Naive thymus-derived CD8-positive, alpha-beta T cell (primary cell): ENCODE measurements at places on chromosomes 16 and 17.

- no peak for DNase-seq
Measured at GRCh38 chr17:57445772-57446472, 189.6 kb downstream of the MSI2 start.

GRCh38 chr16:28063591-28064061, at the start of gene GSG1L:
GSG1L (minus strand) TSS chr16:28063714; CDS start chr16:28063424, 290 bp downstream.
- DNase-seq, result no peak

DNA sequence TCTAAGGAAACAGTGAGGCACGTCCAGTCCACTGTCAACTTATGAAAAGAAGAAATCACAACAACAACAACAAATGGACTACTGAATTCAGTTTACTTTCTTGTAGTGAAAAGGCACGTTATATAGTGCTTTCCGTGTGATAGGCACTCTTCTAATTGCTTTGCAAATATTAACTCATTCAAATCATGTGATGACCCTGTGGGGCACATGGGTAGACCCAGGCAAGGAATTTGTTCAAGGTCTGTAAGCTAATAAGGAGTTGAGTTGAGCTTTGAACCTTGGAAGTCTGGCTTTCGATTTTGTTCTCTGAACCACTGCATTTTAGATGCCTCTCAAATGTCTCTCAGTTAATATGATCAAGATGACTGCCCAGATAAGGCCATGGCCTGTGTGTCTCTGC, 295.1 kb upstream of the RBFOX1 start:
- no peak for DNase-seq

DNA sequence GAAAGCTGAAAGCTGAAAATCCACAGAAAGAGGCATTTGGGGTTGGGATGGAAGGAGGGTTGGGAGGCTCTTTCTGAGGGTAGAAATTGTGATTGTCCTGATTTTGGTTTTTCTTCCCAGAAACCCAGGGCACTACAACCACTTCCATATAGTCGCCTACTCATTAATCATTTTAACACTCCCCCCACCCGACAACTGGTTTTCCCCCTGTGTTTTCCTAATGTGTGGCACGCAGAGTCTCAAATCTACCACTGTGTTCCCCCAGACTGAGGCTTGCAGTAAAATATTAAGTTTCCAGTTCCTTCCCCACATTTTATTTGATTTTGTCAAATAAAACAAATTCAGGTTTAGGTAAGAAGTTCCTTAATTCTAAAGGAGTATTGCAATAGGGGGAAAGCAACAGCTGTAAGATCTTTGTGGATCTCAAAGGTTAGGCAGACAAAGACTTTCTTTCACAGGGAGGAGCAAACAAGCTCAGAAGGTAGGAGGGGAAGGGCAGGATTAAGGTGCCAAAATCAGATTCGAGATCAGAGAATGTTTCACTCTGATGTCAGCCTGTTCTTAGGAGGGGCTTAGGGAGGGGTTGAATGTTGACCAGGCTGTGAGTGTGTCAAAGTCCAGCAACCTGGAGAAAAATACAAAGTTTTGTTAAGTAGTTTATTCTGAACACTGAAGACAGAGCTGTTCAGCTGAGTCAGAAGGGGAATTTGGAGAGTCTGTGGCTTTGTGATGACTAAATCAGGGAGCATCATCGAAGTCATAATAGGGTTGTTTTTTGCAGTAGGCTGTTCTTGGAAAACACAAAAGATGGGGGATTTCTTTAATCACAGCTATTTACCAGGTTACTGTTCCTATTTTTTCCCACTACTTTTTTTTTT, 3.6 kb downstream of the ZNF267 start:
- DNase-seq, result no peak

DNA sequence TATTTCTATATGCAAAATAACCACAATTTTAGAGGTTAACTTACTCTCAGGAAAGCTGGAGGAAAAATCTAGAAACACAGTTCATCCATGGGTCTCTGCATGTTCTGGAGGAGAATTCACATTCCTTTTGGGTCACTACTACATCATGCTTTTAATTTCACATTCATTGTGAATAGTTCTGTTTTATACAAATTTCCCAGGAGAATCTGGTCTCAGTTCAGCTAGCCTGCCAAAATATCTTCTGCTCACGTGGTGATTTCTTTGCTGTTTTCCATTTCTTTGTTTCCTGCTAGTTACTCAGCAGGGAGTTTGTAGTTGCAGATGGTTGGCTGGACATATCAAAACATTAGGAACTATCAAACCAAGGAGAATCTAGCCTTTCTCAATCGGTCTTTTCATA, at the start of gene ABCA9:
Gene ABCA9, minus strand, starts transcription at position 106 of the 400 bp plus-strand sequence. CDS start 9,801 bp downstream, outside the sequence.
- DNase-seq, result no peak

- DNase-seq, result no peak
Measured at GRCh38 chr16:48099455-48099854, 56.3 kb downstream of the ABCC12 start.

DNA sequence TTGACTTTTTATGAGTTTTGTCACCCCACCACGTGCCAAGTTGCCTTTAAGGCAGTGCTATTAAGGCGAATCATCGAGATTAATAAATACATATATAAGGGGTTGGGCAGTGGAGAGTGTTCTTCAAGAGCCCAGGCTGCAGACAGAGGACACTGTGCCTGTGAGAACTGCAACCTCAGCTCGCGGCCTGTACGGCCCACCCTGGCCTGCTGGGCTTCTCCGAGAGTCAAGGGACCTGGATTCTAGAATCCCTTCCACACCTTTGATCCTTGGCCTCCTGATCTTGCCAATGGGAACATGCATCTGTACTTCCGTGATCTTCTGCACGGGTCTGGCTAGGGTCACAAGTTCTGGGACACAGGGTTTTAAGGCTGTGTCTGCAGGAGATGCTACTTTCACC, 54.5 kb downstream of the IRX5 start:
- no peak for DNase-seq

DNA sequence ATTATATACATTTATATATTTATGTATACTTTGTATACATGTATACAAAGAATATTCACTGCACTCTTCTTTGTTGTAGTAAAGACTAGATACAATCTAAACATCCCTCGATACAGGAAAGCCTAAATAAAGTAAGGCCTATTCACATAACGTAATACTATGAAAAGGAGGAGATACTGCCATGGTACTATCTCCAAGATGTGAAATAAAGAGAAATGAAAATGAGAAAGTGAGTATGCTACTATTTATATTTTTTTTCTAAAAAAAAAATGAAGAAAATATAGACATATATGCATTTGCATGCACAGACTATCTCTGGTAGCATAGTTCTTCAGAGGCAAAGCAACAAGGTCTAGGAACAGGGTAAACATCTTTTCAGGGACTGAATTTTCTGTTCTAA, 19.4 kb downstream of the CFDP1 start:
- DNase-seq, result no peak

GRCh38 chr17:73503560-73503959, 140.7 kb downstream of the SDK2 start:
- DNase-seq, result no peak

DNA sequence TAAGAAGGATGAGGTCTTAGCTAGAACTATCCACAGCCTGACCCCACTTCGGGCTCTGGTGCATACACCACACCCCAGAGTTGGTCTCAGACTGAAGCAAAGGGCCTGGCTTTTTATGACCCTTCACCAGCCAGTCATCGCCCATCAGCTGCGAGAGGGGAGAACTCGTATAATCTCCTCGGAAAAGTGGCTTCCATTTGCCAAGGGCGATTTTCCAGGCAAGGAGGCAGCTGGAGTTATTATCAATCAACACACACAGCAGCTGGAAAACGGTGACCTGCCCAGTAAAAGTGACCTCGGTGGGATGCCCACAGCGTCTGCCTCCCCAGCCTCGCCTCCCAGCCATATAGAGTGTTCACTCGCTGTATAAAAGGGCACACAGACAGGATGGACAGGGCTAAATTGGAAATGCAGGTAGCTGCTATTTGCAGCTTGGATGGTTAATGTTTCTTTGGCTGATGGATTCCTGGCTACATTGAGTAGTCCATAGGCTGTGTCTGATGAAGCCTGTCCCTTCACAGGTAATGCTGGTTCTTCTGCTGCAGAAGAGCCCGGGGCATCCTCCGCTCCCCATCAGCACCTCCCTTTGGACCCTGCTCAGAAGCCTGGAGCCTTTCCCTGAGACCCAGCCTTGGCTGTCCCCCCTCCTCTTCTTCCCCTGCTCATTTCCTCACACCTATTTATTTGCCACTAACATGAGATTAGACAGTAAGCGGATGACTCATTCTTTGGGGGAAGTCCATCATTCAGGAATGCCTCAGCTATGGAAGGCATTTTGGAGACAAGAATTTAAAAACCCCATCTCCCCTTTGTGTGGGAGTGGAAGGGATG, 45.7 kb downstream of the TMEM186 start:
- DNase-seq, result no peak

DNA sequence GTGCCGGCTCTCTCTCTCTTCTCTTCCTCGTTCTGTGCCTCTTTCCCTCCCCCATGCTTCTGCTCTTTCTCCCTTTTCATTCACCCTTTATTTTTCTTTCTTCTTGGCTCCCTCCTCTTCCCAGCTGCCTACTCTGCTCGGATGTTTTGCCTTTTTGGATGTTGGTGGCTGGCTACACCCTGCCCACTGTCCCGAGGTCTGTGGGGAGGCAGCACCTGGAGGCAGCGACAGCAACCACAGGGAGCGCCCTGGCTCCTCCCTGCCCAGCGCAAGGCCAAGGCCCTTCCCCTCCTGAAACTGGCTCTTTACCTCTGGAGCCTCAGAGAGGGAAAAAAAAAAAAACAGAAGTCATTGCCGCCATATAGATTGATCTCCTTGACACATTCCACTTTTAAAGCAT, 20.0 kb downstream of the CLUAP1 start:
- no peak for DNase-seq

DNA sequence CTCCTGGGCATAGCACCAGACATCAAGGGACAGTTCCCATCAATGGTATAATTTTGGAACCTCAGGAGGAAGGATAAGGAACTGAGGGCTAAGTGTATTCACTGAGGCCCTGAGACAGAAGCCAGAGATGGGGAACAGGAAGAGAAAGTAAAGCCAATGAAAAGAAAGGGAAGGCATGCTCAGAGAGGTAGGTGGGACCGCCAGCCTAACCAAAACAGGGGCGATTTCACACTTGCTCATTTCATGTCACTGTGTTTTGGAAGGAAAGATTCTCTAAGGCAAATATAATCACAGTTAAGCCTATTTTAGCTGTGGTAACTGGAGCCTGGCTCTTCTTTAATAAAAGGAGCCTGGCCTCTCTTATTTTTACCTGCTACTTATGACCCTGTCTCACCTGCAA, 411.1 kb downstream of the CDH13 start:
- DNase-seq, result no peak

GRCh38 chr17:31499771-31500554, 108.5 kb downstream of the RAB11FIP4 start:
- no peak for DNase-seq

GRCh38 chr17:22435231-22435974, 743.1 kb downstream of the KCNJ18 start:
- no peak for DNase-seq

DNA sequence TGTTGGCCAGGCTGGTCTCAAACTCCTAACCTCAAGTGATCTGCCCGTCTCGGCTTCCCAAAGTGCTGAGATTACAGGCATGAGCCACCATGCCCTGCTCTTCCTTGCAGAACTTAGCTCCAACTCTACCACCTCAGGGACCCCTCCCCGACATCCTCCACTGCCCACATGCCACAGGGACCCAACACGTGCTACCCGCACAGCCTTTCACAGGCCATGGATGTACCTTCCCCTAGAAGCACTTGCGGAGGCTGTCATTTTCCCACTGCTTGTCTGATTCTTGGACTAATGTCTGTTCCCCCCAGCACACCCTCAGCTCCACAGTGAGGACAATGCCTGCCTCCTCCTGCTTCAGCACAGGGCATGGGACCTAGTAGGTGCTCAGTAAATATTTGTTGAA, 147.4 kb downstream of the ZNF423 start:
- DNase-seq, result no peak

DNA sequence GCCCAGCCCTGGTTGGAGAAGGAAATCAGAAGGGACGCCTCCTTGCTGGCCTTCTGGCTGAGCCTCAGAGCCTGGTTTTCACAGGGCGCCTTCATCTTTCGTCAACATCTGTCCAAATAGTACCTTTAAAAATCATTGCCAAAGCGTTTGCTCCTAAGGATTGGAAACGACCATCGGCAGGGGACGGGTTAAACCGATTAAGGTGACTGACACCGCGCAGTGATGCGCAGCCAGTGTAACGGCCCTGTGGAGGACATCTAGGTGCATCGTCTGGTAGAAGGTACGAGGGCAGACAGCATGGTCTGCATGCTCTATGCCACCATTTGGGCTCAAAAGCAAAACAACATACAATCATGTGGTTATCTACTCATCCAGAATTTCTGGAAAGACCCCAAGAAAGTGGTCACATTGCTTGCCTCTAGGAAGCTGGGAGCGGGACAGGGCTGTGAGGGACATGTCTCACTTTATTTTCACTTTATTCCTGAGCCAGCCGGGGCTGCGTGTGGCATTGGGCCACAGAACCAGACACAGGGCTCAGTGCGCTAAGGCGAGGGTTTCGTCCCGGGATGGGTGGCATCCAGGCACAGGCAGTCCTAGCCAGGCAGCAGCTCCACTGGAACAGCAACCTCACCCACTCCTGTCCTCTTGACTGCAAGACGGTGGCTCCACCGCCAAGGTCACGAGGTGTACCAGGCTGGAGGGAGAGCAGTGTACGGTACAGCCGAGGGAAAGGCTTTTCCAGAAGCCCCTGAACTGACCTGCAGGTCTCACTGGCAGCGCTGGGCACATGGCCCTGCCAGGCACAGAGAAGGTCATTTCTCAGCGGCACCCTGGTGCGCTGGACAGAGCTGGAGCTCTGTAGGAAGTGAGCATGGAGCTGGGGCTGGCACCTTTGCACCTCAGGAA, 40.9 kb upstream of the JPH3 start:
- DNase-seq, result no peak

DNA sequence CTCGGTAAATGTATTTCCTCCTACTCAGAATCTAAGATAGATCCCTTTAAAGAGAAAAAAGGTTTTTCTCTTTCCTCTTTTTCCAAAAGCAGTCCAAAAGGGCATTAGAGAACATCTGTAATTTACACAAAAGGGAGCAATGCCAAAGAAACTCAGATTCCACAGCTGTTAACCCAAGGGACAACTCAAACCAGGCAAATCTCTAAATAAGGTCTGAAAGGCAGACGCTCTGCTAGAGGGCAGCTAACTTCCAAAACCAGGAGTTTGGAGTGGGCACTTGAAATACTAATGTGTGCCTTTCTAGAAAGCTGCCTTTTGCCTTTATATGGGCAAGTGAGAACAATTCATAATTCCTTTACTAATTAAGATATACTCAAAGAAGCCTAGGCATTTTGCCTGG, 435.7 kb downstream of the ZFHX3 start:
- no peak for DNase-seq

GRCh38 chr17:29707212-29707571, 84.5 kb upstream of the CORO6 start:
- DNase-seq, result no peak
